Hematopoietic multipotent progenitor cell treated with erythropoietin and hydrocortisone succinate and interleukin-3 and kit ligand, for 17 days (in vitro differentiated cells): ENCODE measurements at places on chromosomes 7 and 10.

- no peak for DNase-seq
Measured at GRCh38 chr7:142319970-142320369, 62.1 kb upstream of the PRSS58 start.

DNA sequence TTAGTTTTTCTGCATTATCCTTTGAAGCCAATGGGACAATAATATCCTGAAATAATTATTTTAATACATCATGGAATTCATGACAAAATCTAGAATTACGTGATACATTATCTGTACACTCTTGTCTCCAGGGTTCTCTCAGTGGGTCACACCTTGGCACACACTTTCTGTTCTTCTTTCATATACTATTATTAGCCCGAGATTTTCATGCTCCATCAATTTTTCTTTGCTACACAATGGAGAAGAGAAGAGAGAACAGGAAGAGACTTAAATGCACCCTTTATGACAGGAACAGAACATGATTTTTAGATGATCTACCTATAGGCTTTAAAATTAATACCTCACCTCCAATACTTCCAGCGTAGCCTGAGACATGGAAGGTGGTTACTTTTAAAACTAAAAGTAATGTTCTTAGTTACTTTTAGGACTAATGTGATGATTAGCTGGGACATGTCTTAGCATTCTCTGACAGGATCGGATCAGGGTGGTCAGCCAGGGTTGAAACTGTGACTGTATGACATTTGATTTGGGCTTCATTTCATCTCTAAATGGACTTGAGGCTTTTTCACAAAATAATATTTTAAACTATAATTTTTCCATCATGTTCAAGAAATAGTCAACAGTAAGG is 148.2 kb upstream of the WNT16 start:
- DNase-seq = no peak

DNA sequence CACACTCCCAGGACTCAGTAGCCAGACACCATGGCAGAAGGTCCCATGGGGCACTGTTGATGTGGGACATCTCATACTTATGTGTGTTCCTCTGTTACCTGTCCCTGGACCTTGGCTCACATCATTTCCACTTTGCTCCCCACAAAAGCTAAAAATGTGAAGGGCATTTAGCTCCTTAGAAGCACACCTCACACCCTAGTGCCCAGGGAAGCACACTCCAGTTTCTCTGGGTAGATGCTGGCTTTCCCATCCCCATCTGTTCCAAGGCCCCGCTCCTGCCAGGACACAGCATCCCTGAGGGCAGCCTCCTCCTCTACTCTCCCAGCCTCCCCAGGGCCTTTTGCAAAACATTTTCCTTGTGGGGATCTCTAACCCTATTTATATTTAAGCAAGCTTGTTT is 572.4 kb upstream of the MGMT start:
- DNase-seq = no peak

GRCh38 chr10:64773357-64773756 is 1252.2 kb downstream of the REEP3 start:
- no peak for DNase-seq

DNA sequence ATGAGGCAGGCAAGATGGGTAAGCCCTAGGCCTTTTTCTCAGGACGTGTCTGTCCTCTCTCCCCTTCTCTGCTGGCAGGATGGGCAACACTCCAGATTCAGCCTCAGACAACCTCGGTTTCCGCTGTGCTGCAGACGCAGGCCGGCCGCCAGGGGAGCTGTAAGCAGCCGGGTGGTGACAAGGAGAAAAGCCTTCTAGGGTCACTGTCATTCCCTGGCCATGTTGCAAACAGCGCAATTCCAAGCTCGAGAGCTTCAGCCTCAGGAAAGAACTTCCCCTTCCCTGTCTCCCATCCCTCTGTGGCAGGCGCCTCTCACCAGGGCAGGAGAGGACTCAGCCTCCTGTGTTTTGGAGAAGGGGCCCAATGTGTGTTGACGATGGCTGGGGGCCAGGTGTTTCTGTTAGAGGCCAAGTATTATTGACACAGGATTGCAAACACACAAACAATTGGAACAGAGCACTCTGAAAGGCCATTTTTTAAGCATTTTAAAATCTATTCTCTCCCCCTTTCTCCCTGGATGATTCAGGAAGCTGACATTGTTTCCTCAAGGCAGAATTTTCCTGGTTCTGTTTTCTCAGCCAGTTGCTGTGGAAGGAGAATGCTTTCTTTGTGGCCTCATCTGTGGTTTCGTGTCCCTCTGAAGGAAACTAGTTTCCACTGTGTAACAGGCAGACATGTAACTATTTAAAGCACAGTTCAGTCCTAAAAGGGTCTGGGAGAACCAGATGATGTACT is 13.1 kb downstream of the PHKG1 start:
- DNase-seq = no peak

DNA sequence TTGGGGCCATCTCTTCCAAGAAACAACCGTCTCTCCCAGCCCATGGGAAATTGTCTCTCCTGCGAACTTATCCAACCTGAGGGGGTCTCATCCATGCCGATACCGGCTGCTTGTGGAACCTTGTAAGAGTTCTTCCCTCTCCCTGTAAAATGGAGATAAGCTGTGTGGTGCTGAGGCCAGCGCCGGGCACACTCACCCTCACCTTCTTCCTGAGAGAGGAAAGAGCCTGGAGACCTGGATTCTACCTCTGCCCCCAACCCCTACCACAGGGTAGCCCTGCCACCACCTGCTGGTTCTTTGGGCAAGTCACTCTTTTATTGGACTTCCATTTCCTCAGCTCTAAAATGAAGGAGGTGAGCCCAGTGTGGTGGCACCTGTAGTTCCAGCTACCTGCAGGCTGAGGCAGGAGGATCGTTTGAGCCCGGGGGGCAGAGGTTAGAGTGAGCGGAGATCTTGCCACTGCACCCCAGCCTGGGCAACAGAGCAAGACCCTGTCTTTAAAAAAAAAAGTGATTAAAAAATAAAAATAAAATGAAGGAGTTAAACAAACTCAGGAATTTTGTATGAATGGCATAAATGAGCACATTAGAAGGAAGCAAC is 38.4 kb upstream of the PSAP start:
- no peak for DNase-seq

- no peak for DNase-seq
Measured at GRCh38 chr10:13016426-13016825, 14.9 kb upstream of the CCDC3 start.

DNA sequence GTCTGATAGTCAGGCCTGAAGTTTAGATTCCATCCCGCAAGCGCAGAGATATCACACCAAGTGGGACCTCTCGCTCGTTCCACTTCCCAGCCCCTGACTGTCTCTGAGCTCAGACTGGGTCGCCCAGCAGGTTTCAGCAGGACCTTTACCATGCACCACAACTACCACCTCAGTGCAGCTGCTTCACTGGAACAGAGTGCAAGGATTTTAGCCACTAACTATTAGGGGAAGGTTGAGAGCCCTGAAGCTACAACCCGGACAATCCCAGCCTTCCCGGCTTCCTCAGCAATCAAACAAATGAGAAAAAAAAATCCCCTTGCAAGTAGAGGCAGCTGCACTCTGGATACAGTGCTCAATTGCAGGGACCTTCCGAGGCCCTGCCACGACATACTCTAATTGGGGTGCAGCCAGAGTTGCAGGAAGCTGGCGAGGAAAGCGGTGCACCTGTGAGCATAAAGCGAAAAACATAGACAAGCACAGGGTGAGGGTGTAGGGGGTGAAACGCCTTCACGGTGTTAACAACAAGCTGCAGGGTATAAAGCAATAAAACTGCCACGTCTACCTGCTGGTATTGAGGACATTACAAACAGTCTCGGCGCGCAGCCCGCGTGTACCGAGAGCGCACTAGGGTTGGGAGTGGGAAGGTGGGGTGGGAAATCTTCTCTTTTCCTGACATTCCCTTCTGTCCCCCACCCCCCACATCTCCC is 2.6 kb upstream of the DLX6 start:
- DNase-seq = no peak

GRCh38 chr10:14405076-14406065 is 74.6 kb upstream of the FRMD4A start:
- no peak for DNase-seq

- no peak for DNase-seq
Measured at GRCh38 chr7:44286182-44286617, 39.2 kb downstream of the CAMK2B start.

- DNase-seq = no peak
Measured at GRCh38 chr10:45444976-45445898, 71.2 kb downstream of the ALOX5 start.

- DNase-seq = no peak
Measured at GRCh38 chr7:135772639-135773222, 24.1 kb upstream of the FAM180A start.

GRCh38 chr10:34484164-34484563 is 330.9 kb downstream of the PARD3 start:
- DNase-seq = no peak

DNA sequence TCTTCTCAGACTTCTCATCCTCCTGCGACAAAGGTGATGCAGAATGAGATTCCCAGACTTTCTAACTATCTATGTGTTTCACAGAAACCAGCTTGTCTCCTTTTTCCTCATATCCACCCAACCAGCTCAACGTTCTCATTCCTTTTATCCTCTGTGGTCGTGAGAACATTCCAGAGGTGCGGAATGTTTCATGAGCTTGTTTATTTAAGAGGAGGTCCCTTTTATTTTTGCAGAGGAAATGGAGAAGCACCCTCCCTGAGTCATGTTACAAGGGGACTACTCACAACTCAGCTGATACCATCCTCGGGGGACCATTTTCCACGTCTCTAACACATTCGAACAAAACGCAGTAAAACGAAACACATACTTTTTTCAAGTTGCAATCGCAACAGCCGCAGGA is 93.2 kb downstream of the ZRANB1 start:
- DNase-seq = no peak
